ENCODE measurements at places on chromosomes 1 and 21.

GRCh38 chr1:205920861-205921569 is 22.2 kb downstream of the SLC26A9 start:
- H3K27ac ChIP-seq = no peak overlapping the region
- H3K36me3 ChIP-seq = no peaks in the 10 kb centered on the region
- H3K4me1 ChIP-seq = no peaks in the 10 kb centered on the region
- H3K4me3 ChIP-seq = no peak overlapping the region

DNA sequence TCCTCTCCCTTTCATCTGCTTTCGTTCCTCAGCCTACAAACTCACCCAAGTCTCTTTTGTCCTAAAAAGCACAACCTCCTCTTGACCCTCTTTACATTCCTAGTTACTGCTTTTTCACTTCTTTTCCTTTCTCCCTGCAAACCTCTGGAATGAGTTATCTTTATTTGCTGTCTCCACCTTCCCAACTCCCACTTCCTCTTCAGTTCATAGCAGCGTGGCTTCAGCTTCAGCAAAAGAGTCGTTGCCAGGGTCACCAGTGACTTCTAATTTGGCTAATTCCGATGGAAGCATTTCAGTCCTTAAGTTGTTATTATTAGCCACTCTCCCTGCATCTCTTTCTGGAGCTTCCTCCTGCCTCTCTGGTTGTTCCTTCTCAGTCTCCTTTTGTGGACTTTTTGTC is 6.2 kb upstream of the TMEM54 start:
- no peaks in the 10 kb centered on the region for H3K27me3 ChIP-seq
- no peak overlapping the region for H3K27ac ChIP-seq
- H3K4me1 ChIP-seq = no peaks in the 10 kb centered on the region

GRCh38 chr1:6386371-6386949 is 7.1 kb downstream of the ACOT7 start:
- DNase-seq = no peak
- H3K27ac ChIP-seq = no peak overlapping the region
- peaks cover 22% of the 10 kb centered on the region for H3K36me3 ChIP-seq
- no peaks in the 10 kb centered on the region for H3K27me3 ChIP-seq
- no peak overlapping the region for H3K4me3 ChIP-seq
- H3K4me1 ChIP-seq = peaks cover 18% of the 10 kb centered on the region

GRCh38 chr1:236451796-236452373 is 57.8 kb downstream of the EDARADD start:
- H3K27me3 ChIP-seq = no peaks in the 10 kb centered on the region
- peak; percentile 26 for DNase-seq
- H3K4me3 ChIP-seq = no peak overlapping the region

GRCh38 chr1:24438423-24438901 is 22.9 kb downstream of the NIPAL3 start:
- no peak overlapping the region for H3K27ac ChIP-seq
- no peaks in the 10 kb centered on the region for H3K27me3 ChIP-seq
- H3K4me3 ChIP-seq = no peak overlapping the region
- DNase-seq = no peak
- no peaks in the 10 kb centered on the region for H3K4me1 ChIP-seq

DNA sequence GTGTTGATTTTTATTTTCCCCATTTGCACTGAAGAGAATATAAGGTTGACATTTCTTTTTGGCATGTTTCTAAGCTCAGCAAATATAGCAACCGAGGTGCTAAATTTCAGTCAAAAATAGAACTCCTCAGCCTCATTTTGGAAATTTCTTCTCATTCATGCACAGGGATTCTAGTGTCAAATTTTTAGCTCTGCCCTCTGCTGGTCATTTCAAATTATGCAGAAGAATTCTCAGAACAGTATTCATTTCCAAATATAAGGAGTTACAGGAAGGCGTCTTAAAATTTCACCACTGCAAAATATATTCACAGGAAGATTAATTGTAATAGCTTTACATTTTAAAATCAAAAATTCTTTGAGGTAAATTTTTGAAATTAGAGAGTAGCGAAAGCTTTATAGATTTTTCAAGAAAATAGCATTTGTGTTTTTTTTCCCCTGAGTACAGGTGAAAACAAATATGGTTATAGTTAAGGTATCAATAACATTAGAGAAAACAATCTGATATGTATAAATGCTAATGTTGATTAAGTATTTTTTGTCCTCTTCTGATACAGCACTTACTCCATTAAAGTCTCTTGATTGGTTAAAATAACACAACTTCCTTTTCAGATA is 57.9 kb downstream of the FMN2 start:
- DNase-seq = no peak
- H3K27me3 ChIP-seq = no peaks in the 10 kb centered on the region
- H3K27ac ChIP-seq = no peak overlapping the region
- H3K4me1 ChIP-seq = no peaks in the 10 kb centered on the region
- H3K4me3 ChIP-seq = no peak overlapping the region

DNA sequence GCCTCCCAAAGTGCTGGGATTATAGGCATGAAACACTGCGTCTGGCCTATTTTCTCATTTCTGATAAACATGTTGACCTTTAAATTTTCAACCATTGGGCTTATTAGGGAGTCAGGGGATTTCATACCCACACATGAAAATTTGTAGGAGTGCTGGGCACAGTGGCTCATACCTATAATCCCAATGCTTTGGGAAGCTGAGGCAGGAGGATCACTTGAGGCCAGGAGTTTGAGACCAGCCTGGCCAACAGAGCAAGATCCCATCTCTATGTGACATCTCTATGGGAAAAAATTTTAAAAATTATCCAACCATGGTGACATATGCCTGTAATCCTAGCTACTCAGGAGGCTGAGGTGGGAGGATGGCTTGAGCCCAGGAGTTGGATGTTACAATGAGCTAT is 10.5 kb upstream of the H3-3A start:
- H3K36me3 ChIP-seq = no peaks in the 10 kb centered on the region
- no peaks in the 10 kb centered on the region for H3K4me1 ChIP-seq
- DNase-seq = no peak
- H3K27me3 ChIP-seq = no peaks in the 10 kb centered on the region
- no peak overlapping the region for H3K27ac ChIP-seq
- H3K4me3 ChIP-seq = no peak overlapping the region

Measured in DND-41 (cell line).